ENCODE measurements at places on chromosomes 1 and 21.

- DNase-seq: no peak
Observed at GRCh38 chr1:225451340-225451739, 23.5 kb upstream of the LBR start.

- no peak for DNase-seq
Observed at GRCh38 chr1:55301912-55302311, 86.7 kb upstream of the USP24 start.

DNA sequence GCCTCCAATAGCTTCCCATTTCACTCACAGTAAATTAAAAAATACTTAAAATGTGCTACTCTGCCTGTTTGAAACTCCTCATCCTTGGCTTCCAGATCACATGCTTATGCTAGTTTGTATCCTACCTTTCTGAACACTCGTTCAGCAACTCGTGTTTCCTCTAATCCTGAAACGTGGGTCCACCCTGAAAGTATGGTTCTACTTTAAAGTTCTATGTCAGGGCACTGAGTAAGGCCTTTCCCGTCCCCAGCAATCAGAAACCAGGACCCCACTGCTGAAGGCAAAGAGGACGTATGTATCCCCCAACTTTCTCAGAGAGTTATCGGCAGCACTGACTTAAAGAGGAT lies 419 bp upstream of the TSEN15 start:
- DNase-seq: no peak

DNA sequence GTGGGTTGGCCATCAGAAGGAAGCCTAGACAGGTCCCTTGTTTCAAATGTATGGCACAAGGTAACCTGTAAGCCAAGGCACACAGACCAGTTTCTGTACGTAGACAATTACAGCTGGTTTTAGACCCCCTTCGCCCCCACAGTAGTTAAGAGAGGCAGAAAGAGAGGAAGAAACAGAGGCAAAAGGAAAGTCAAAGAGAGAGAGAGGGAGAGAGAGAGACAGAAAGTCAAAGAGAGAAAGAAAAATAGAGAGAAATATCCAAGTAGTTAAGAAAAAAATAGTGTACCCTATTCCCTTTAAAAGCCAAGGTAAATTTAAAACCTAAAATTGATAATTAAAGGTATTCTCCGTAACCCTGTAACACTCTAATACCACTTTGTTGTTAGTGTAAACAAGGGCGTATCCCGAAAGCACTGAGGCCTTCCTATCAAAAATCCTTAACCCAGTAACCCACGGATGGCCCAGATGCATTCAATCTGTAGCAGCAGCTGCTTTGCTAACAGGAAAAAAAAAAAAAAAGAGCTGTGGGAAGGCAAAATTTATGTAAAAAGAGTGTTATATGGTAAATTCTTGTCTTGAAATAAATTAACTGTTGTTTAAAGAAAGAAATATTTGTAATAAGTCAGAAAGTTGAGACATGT lies 49.4 kb downstream of the ADCY10 start:
- no peak for DNase-seq

DNA sequence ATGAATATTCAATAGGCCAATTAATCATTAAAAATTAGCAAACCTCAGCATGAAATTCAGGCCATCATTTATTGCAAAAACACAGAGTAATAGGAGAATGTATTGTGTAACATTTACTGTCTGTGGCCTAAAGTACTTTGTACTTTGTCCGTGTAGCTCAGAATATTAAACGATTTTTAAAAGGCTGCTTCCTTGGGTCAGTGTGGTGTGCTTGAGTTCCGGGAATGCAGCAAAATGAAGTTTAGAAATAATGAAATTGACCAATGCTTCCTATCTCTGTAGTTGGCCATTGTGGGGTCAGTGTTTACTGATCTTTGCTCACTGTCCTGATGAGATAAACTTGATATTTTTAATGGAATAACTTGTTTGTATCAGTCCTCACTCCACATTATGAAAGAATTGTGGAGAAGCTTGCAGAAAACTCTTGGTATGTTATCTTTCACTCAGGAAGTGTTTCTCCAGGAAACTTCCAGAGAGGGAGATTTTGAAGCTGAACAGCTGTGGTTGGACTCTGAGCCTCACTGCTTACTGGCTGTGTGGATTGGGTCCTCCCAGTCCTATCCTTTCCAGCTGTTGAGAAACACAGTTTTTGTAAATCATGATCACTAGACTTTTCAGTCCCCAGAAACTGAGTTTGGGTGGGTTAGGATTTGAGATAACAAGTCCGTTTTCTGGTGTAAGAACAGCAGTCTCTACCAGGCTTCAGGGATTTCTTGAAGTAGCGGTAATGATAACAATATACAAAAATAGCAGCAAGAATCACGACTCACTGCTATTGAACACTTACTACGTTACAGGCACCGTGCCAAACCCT lies 19.2 kb upstream of the MTARC1 start:
- DNase-seq: peak; percentile 7

GRCh38 chr1:69451196-69451595 lies 116.5 kb upstream of the LRRC7 start:
- no peak for DNase-seq

DNA sequence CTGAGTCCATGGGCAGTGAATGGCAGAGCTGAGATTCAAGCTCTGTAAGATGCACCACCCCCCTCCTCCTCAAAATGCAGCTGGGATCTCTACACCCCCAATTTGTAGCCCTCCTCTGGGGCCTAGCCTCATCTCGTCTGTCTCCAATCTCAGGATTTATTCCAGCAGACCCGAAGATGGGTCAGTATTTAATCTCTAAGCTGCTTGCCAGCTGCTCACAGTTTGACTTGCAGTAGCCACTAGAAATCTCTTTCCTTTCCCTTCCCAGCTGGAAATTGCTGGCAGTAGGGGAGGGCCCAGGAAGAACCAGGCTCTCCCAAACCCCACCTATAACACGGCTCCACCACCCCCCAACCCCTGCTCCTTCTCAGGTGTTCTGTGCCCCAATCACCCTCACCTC lies 1.5 kb downstream of the LACTBL1 start:
- DNase-seq: no peak
